ENCODE measurements at places on chromosomes 16 and 17.

GRCh38 chr17:75396025-75396424 lies 9.5 kb downstream of the GRB2 start:
- no peak for DNase-seq

- DNase-seq, result no peak
Measured at GRCh38 chr16:54199487-54200160, 87.0 kb downstream of the IRX3 start.

- no peak for DNase-seq
Measured at GRCh38 chr16:76943921-76944320, 247.1 kb upstream of the MON1B start.

DNA sequence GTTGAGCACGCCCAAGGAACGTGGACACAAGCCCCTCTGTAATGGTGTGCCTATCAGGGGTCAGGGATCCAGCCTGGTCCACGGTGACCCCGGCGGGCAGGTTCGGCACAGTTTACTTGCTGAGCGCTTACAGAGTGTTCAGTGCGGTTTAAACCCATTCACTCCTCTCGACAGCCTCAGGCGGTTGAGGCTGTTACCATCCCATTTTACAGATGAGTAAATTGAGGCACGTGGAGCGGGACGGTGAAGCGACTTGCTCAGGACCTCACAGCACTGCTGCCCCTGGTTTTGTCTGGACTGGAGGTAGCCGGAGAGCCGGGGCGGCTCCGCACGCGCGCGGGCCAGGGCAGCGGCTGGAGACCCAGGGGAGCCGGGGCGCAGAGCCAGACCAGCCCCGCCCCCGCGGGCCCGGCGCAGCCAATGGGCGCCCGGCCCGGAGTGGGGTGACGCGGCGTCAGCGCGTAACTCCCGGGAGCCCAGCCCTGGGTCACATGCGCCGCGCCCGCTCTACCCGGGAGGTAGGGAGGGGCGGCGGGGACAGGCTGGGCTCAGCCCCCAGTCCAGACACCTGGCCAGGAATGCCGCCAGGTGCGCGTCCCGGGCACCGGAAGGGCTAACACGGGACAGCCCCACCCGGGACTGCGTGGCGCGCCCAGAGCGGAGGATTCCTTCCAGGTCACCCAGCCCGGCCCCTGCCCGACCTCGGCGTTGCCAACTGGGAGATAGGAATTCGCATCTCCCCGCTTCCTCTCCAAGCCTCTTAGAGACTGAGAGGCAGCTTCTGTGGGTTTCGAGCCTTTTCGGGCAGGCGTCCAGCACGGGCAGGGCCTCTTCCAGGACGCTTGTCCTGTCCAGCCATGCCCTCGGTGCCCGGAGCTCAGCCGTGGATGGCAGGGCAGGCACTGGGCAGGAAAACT lies 3.3 kb upstream of the SREBF1 start:
- DNase-seq, result peak; percentile 87

DNA sequence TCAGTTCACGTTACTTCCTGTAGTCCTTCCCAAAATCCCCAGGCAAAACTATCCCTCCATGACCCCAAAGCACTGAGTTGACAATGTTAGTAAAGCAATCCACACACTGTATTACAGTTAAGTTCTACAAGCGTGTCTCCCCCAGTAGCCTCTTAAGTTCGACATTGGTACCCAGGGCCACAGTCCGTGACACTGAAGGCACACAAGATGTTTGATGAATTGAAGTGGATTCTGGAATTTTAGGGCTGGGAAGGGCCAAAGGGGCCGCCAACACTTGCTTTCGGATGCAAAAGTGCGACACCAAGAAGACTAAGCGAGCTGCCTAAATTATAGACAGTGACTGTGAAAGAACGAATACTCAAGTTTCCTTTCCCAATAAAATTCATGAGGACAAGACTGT lies 1.5 kb downstream of the VPS35 start:
- no peak for DNase-seq

GRCh38 chr16:55275167-55275566 lies 48.8 kb upstream of the IRX6 start:
- no peak for DNase-seq

- no peak for DNase-seq
Measured at GRCh38 chr16:73384506-73385089, 336.7 kb upstream of the ZFHX3 start.

DNA sequence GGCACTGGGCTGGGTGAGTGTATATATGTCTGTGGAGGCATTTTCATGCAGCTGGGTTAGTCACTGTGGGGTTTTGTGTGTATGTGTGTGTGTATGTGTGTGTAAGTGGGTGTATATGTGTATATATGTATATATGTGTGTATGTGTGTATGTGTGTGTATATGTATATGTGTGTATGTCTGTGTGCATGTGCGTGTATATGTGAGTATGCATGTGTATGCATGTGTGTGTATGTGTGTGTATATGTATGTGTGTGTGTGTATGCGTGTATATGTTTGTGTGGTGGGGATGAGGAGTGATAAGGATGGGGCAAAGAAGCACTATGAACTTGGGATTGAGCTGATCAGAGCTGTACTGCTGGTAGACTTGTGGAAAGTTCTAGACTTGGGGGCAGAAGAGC lies 29.0 kb upstream of the PLLP start:
- DNase-seq, result no peak

DNA sequence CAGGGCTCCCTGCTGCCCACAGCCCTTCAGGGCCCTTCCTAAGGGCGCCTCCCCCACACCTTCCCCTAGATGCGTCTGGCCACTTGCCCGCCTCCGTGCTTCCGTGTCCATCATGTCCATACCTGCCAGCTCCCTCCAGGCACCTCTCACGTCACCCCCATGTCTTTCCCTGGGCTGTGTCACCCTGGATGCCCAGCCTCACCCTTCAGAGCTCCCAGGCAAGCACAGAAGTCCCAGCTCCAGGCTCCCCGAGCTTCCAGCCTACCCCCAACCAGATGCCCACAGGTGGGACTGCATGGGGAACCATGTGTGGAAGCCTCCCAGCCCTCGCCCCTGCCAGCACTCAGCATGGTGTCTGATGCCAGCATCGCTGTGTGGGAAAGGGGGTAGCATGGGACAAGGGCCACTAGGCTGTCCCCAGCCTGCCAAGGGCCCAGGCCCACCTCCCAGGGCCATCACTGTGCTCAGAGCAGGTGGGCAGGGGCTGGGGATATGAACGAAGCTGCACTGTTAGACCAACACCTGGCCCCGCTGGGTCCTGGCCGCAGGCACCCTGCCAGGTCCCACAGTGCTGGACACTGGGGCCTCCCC lies 1.9 kb upstream of the AXIN1 start:
- DNase-seq, result peak; percentile 27

- no peak for DNase-seq
Measured at GRCh38 chr17:60091109-60091508, 12.4 kb upstream of the HEATR6 start.

Data from right hindlimb (tissue), 1 donor.